ENCODE measurements at places on chromosomes 6 and 20.

- no peak for DNase-seq
Measured at GRCh38 chr20:13715171-13715570, 69.5 kb downstream of the ESF1 start.

DNA sequence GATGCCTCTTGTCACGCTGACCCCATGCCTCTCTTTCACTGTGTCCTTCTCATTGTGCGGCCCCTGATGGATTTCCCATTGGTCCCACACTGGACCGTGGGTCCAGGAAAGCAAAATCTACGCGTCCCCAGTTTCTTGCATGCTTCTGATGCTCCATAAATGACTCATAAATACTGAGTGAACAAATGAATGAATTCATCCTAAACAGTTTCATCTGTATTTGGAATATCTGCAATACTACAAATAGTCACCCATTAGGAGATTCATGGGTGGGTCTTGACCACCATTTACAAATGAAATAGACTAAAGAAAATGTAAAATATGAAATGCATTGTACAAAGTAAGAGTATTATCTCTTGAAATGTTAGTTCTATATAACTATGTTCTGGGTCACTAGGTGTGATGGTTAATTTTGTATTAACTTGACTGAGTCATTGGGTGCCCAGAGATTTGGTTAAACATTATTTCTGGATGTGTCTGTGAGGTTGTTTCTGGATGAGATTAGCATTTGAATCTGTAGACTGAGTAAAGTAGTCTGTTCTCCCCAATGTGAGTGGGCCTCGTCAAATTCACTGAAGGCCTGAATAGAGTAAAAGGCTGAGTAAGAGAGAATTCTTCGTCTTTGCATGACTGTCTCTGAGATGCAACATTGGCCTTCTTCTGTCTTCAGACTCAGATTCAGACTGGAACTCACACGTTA is 448.7 kb downstream of the PREX1 start:
- DNase-seq: no peak

DNA sequence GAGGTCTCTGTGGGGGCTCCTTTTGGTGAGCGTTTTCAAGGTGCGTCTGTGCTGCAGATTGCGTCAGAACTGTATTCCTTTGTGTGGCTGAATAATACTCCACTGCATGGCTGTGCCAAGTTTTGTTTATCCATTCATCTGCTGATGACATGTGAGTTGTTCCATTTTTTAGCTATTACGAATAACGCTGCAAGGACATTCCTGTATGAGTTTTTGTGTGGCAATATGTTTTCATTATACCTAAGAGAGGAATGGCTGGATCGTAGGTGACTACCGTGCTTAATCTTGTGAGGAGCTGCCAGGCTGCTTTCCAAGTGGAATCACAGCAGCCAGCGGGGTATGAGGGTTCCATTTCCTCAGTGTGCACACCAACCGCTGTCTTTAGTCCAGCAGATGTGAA is 1.1 kb upstream of the DACT2 start:
- no peak for DNase-seq

- no peak for DNase-seq
Measured at GRCh38 chr20:42218621-42219374, 600.6 kb upstream of the CHD6 start.

DNA sequence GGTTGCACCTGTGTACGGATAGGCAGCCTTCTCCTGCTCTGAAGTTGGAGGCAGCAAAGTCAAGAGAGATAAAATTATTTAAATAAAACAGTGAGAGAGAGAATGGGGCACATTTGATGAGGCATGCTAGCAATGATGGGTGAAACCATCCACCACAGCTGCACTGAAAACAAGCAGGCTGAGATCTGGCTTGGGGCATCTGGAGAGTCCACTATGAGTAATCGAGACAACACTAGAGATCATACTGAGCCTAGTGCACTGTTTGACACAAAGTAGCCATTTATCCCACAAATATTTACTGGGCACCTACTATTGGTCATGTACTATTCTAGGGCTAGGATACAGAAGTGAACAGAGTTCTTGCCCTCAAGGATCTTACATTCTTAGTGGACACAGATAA is 66.4 kb downstream of the DZANK1 start:
- no peak for DNase-seq

DNA sequence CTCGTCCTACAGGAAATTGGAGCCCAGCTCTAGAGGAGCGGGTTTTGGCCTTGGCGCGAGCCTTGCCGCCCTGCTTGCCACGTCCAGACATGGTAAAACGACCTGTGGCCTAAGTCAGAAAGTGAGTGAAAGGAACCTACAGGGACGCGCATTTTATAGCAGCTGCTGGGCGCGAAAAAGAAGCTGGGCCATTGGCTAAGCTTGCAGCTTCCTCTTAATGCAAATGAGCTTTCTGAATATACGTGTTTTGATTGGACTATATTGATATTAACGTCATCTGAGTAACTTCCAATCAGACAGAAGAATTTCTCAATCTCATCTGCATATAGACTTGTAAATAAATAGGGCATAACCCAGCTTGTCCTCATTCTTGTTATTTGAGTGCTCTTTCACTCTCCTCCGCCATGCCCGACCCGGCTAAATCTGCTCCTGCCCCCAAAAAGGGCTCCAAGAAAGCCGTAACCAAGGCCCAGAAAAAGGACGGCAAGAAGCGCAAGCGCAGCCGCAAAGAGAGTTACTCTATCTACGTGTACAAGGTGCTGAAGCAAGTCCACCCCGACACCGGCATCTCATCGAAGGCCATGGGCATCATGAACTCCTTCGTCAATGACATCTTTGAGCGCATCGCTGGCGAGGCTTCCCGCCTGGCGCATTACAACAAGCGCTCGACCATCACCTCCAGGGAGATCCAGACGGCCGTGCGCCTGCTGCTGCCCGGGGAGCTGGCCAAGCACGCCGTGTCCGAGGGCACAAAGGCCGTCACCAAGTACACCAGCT is 18.9 kb downstream of the OR2B2 start:
- peak; percentile 98 for DNase-seq

- peak; percentile 48 for DNase-seq
Measured at GRCh38 chr6:53347250-53347920, 1.4 kb downstream of the ELOVL5 start.

GRCh38 chr20:47781632-47782031 is 3.6 kb downstream of the SULF2 start:
- no peak for DNase-seq

- DNase-seq: peak; percentile 61
Measured at GRCh38 chr6:144008120-144008811, at the start of gene PLAGL1. Gene PLAGL1, minus strand, starts transcription at chr6:144008259. Its CDS starts 60,123 bp downstream, at chr6:143948136.

DNA sequence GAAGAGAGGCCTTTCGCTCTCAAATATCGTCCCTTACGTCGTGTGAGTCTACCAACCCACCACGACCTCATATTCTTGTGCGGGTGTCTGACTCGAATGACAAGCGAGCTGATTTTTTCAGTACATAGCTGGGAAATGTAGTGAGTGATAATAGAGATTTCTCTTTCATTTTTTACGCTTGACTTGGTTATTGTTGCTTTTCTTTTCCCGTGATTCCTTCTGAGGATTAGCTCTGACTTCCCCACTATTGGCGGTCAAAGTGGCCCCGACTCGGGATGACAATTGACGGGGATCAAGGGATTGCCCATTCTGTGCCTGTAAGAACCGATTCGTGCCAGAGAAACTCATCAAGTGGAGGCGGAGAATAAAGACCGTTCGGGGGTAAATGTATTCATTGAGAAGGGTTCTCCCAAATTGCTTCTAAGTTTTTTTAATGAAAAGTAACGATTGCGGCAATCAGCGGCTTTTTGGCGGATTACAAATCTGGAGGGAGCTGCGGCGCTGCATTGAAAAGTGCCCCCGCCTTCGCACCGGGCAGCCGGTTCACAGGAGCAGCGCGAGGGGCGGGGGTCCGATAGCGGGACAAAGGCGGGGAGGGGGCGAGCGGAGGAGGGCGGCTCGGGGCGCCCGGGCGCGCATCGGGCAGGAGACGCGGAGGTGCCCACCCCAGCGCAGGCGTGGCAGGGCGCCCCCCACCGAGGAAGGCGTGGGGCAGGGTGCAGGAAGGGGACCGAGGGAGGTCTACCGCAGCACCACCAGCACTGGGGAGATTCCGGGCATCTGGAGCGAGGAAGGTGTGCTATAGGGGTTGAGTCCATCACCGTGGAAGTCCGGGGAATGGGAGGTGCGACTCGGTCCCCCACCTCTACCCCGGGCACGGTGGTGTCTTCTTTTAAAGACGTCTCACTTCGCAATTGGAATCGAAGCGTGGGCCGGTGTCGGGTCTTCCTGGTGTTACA is 44.5 kb upstream of the OSTM1 start:
- DNase-seq: no peak

DNA sequence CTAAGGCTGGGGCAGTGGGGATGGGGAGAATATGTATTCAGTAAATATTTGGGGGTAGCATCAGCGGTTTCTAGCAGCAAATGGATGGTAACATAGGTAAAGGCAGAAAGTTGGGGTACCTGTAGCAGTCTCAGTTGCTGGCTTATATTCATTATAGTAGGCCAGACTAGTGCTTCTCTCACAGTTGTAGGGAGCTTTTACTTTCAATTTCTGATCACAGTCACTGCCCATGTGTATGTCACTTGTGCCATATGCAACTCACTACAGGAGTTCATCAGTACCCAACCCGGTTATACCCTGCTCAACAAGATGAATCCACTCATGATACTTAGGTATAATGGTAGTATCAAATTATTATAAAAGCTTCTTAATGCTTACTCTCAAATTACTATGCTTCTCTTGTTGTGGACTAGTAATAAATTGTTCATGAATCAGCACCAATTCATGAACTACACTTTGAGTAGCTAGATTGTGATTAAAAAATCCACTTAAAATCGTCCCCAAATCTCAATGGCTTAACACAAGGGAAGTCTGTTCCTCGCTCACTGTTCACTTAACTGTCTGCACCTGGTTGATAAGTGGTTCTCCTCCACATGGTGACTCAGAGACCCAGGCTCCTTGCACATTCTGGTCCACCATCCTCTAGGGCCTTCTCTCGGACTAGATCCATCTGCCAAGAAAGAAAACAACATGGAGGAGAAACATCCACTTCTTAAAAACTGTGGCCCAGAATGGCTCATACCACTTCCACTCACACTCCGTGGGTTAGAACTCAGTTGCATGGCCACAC is 31.3 kb upstream of the MYLIP start:
- DNase-seq: no peak

DNA sequence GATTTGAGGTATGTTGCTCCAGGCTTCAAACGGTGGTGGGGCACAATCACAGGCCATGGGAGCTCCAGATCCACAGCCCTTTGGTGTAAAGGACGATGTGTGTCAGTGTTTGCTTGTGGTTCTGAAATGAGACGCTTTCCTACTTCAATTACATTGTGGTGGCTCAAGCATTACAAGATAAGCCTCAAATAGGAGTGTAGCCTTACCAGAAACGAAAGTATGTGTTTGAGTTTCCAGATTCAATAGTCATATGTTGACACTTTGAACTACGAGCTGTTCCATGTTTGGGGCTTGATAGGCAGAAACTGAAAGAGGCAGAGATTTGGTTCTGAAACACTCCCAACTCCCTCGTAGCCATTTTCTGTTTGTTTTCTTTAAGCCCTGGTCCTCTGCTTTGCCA is 187.1 kb downstream of the MYLK4 start:
- no peak for DNase-seq

DNA sequence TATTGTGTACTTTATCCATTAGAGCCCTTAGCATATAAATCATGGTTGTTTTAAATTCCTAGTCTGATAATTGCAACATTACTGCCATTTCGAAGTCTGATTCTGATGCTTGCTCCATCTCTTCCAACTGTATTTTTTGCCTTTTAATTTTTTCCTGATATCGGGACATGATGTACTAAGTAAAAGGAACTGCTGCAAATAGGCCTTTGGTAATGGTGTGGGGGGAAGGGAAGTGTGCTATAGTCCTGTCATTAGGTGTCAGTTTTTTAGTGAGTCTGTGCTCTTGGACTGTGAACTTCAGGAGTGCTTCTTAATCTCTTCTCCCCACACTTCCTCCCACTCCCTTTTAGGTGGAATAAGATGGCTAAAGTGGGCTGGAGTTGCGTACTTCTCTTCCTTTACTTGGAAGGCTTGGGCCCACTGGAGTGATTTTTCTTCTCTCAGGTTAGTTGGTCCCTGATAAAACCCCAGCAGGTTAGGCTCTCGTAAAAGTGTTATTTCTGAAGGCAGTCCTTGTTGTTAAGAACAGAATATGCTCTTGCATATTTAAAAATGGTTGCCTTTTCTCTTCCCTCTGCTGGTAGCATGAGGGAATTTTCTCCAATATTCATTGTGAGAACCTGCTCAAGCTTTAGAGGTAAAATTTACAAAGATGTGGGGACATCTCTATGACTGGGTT is 18.1 kb downstream of the STXBP5 start:
- DNase-seq: peak; percentile 55

DNA sequence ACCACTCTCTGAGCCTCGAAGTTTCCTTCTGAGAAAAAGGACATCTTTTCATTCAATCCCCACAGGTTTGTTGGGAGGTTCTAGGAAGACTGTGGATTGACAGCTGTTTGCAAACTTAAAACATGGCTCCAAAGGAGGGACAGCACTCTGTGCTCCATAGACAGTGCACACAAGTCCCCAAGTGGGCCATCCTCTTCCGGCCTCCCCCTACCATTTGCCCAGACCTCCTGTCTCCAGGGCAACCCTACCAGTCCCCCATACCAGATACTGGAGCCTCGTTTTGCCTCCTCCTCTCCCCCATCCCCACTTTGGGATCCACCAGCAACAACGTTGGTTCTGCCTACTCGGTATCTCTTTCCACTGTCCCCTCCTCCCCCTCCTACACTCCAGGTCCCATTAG is 8.5 kb upstream of the DLGAP4 start:
- no peak for DNase-seq

GRCh38 chr20:36663031-36663430 is 17.0 kb upstream of the SLA2 start:
- no peak for DNase-seq

- DNase-seq: no peak
Measured at GRCh38 chr20:17732907-17733521, 33.2 kb downstream of the BANF2 start.

DNA sequence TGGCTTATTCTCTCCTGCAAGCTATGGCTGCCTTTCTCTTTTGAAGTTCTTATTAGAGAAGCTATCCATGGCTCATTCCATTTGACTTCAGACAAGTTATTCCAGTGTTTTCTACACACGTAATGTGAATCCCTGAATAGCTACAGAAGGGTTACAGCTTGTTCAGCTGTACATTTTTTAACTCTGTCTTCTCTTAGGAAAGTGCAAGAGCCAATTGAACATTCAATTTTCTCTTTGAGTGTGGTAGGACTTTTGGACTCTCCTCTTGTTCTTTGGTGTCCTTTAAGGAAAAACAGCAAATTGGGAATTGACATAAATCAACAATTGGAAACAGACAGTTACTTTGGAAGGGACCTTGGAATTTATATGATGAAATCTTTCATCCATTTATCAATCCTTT is 125.8 kb downstream of the EPM2A start:
- no peak for DNase-seq

- no peak for DNase-seq
Measured at GRCh38 chr6:168410035-168410434, 30.9 kb upstream of the SMOC2 start.
